ENCODE measurements at places on chromosomes 6 and 20.

DNA sequence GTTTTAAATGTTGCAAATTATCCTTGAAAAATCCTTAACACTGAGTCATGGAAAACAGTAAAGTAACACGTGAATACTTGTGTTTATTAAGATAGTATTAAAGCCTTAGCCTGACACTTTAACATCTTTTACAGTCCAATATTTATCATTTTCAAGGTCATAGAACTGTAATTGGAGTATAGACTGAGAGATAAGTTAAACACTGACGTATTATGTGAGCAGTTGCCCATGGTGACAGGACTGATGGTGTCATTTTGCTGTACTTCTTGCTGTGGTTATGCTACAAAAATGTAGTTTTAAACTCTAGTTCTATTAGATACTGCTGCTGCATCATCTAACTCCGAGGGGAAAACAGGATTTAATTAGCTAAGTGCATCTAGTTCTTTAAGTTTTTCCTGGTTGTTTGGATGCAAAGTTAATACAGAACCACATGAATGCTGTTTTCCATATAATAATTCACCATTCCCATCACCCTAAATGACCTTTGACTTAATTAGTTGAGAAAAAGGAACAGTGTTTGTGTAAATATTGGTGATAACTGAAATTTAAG lies 37.8 kb downstream of the SLC2A12 start:
- no peak for DNase-seq

GRCh38 chr20:10705801-10706459 lies 32.1 kb upstream of the JAG1 start:
- DNase-seq = no peak

GRCh38 chr6:119077391-119077642 lies 1.1 kb downstream of the FAM184A start:
- DNase-seq = no peak

DNA sequence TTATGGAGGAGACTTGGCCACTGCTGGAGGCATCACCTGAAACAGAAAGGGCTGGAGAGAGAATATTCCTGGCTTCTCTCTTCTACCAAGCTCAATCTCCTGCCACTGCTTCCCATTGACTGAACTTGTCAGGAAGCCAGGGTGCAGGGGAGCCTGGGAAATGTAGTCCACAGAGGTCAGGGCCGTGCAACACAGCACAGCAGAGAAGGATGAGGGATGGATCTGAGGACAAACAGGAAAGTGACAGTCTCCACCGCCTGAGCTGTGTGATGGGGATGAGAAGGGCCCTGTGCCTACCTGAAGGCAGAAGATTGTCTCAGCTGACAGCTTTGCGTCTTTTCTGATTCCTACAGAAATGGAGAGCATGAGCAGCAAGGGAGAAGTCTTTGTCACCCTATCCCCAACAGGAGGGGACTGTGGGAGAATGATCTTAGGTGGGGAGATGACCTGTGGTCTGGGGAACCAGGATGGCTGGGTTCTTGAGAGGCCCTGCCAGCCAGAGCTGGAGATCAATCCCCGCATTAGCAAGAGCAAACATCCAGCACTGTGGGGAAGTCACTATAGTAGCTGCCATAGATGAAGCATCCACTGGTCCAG lies 114.2 kb downstream of the SNX5 start:
- DNase-seq = no peak

DNA sequence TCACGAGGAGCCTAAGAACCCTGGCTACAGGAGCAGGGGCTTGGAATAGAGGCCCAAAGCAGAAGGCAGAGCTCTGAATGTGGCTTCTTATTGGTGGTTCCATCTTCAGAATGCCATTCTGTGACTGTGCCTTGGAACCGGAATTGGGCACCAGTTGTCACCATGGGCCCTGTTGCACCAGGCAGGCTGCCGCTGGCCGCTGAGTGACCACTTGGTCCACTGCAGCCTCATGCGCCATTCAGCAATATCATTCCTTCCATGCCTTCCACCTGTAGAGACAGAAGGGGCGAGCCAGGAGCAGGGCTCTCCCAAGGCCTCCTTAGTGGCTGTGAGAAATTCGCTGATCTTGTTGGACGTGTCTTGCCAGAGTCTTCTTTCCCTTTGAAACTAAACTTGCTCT lies 270.3 kb upstream of the CHD6 start:
- no peak for DNase-seq

GRCh38 chr6:139942331-139942730 lies 567.9 kb upstream of the CITED2 start:
- DNase-seq = no peak

DNA sequence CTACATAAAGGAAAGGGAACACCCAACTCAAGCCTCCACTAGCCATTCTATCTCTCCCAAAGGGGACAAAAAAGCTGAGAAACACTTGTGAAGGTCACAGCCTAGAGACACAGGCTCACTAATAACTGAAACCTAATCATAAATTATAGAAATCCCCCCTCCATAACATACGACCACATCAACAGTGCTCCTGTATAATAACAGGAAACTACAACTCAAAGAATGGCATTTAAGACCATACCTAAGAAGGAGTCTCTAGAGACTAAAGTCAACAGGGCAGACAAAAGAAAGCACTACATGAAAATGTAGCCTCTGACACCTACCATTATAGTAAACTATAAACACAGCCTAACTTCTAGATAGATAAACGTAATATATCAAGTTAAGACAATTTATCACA lies 82.7 kb downstream of the THEMIS start:
- DNase-seq = no peak

- no peak for DNase-seq
These were observed 44.5 kb downstream of the ARID1B start for GRCh38 chr6:156821707-156822106.

DNA sequence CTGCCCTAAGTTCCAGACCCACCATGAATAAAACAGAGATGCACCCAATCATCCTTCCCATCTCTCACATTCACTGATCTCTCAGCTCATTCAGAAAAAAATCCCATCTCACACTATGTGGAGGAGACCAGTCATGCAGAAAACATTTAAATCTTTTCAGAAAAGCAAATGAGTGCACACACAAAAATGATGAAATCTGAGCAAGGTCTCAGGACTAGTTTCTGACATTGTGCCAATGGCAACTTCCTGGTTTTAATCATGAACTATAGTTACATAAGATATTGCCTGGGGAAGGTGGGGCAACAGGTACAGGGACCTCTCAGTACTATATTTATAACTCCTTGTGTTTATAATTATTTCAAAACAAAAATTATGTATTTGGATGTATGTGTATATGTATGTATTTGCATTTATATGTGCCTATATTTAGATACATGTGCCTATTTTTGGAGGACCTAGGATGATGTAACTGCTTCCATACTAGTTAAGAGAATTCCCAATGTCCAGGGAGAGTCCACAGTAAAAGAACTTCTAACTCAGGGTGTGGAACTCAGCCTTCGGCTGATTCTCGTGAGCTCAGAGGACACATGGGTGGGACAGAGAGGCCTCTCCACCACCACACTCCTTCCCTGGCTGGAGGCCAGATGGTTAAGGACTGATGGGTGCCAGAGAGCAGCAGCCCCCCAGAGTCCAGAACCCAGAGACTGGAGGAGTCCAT lies 71.7 kb upstream of the MAP3K4 start:
- DNase-seq = no peak

- no peak for DNase-seq
These were observed 3.8 kb downstream of the DIDO1 start for GRCh38 chr20:62922451-62922921.

DNA sequence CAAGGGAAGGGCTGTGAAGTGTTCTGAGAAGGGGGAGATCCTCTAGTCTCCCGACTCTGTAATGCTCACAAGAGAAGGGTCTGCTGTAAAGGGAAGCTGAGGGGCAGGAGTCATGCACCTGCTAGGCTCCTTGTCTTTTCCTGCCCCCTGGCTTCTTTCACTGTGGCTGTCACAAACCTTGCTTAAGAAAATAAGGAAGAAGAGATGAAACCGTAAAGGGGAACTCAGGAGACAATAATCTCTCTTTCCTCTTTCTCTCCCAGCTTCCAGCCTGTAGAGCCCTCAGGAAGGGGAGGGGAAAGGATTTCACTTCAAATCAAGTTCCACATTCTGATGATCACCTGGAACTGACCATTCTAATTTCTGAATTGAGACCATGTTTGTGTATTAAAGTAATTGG lies 26.3 kb downstream of the SLC13A3 start:
- DNase-seq = no peak

GRCh38 chr20:51067792-51068191 lies 44.9 kb upstream of the KCNG1 start:
- no peak for DNase-seq

GRCh38 chr6:26022132-26022472 lies 59.5 kb downstream of the TRIM38 start:
- no peak for DNase-seq

DNA sequence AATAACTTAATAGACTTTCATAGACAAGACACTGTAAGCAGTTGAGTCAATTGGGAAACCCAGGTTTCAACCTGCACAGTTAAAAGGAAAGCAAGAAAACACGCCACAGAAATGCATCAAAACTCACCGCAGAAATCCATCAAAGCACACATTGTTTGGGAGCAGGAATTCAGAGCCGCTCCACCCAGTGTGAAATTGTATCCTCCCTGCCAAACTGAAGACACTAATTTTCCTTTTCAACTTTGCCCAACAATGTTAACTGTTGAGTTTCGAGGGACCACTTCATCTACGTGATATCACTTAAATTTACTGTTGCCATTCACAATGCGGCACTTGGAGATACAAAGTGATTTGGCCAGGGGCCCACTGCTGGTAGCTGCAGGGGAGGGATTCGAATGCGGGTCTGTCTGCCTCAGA lies 92.7 kb downstream of the DACT2 start:
- DNase-seq = no peak

GRCh38 chr6:148829415-148830101 lies 82.7 kb downstream of the UST start:
- DNase-seq = no peak

GRCh38 chr6:18978337-18979128 lies 591.4 kb downstream of the RNF144B start:
- DNase-seq = no peak

DNA sequence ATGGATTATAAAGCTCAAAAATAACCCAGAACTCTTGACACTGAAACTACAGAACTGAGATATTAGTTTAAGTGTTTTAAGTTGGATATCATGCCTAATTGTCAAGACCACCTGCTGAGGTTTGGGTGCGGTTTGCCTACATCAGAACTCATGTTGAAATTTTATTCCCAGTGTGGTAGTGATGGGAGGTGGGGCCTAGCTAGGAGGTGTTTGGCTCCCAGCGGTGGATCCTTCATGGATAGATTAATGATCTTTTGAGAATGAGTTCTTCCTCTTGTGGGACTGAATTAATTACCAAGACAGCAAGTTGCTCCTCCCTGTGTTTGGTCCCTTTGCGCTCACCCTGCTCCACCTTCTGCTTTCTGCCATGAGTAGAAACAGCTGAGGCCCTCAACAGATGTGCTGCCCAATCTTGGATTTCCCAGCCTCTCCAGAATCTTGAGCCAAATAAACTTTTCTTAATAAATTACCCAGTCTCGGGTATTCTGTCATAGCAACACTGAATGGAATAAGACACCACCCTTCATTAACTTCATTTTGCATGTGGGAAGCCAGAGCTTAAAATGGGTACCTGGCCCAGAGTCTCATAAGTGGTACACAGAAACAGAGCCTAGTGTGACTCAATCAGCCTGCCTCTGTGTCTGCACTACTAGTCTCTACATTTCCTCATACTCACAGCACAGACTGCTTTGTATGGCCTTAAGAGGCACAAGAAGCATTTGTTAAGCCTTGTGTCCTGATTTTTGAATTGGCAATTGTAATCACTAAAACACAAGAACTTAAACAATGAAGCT lies 158.4 kb downstream of the IBTK start:
- no peak for DNase-seq

Data from glomerular endothelial cell (primary cell).